ENCODE measurements at places on chromosomes 5 and 9.

GRCh38 chr5:82274343-82275211 lies 3.6 kb downstream of the RPS23 start:
- no peak for DNase-seq

GRCh38 chr5:157446412-157446935 lies 13.5 kb upstream of the NIPAL4 start:
- DNase-seq: no peak

DNA sequence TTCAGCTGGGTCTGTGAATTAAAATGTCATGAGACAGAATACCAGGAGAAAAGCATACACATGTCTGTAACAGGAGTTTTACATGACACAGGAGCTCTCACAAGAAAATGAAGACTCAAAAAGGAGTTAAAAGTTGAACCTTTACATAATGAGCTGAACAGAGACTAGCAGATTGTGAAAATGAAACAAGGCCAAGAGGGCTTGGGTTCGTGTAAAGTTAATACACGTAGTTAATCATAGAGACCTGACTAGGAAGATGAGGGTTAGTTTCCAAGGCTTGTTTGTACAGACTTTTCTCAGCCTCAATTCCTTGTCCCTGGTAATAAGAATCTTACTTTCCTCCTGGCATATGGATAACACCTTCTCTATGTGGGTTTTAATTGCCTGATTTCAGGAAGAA lies 1294.0 kb downstream of the MAT2B start:
- DNase-seq: no peak

DNA sequence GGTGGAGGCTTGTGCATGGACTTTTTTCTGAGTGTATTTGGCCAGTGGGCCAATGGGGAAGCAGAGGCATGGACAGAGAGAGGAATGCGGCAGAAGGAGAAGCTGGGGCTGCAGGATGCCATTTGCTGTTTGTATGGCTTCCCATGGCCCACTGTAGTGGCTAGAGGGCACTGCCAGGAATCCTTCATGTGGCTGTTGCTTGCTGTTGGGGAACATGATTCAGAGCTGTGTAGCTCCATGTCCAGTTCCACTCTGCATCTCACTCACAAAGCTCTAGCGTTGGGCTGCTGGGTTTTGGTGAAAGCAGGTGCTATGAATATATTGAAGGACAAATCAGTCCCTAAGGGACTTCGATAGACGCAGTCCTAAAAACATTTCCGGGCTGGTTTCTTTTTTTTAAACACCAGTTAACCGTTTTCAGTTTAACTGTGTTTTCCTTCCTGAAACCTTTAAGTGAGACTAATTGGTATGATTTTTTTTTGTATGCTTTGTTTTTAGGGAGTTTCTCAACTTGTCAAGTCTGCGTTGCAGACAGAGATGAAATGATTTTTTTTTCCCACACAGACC lies 51.3 kb downstream of the SLC22A5 start:
- DNase-seq: peak; percentile 64

DNA sequence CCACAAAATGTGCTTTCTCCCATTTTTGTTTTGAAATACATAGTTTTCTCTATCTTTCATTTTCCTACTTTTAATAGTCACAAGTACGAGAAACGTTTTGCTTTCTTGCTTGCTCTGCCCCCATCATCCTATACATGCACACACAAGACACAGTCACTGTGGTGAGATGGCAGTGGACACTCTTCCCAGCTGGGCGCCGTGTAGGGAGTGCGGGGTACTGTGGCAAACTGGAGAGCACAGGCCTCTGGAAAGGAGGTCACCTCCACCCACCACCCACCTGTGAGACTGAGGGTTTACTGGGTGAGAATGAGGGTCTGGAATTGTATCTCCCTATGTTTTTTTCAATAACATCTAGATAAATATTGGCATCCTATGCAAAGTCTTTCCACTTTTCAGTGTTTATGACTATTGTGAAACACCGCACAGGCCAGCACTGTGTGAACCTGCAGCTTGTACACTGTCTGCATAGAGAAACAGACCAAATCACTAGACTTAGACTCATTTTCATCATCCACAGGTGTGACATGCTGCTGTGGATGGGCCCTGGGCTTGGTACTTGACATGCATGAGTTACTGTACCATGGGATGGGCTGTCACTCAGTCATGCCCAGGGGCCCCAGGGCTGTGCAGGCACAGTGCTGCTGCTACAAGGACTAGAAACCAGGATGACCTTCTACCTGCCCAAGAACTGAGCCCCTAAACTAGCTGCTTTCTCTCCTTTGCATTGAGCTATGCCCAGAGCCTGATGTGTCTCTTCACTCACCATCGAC lies 118.1 kb upstream of the LMX1B start:
- DNase-seq: no peak

All from suppressor macrophage treated with lipopolysaccharide for 1 hour (primary cell).